ENCODE measurements at places on chromosomes 1 and 21.

DNA sequence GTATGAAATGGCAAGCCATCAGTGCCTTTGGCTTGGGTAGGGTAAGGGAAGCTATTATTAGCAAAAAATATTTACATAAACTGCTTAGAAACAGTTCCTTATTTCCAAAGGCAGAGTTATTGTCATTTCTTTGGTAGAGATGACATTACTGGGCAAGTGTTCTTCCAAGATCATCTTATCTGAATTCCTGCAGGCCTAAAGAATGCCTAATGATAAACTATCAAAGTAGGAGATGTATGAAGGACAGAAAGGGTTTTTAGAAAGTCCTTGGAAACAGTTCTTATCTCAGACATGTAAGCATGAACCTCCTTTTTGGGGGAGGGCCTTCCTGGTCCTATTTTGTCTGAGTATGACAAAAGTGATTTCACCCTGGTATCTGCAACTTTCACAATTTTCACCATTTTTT lies 5.1 kb upstream of the FRRS1 start:
- H3K27ac ChIP-seq: peak overlapping the region; percentile 31
- H3K36me3 ChIP-seq: no peaks in the 10 kb centered on the region
- H3K4me3 ChIP-seq: no peak overlapping the region
- no peak for DNase-seq

DNA sequence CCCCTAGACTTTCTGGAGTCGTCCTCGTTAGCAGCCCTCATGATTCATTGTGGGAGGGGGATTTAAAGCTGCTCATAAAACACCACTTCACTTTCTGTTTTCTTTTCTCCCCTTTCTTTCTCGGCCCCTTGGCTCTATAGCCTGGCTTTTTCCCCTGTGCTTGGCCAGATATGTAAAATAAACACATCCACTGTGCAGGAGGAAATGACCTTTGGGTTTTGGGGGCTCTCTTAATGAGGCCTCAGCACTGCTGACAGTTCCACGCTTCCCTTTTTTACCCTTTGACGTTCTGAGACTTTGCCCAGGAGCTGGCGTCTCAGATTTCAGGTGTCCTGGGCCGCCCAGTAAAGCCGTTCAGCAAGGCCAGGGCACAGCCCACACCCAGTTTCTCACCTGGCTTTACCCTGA lies 65.7 kb downstream of the RUNX3 start:
- no peak overlapping the region for H3K4me3 ChIP-seq
- no peak overlapping the region for H3K27ac ChIP-seq
- H3K4me1 ChIP-seq: no peaks in the 10 kb centered on the region

GRCh38 chr1:56940039-56940438 lies 25.8 kb downstream of the C8B start:
- H3K4me1 ChIP-seq: no peaks in the 10 kb centered on the region
- H3K4me3 ChIP-seq: no peak overlapping the region
- H3K27me3 ChIP-seq: no peaks in the 10 kb centered on the region
- DNase-seq: no peak
- no peaks in the 10 kb centered on the region for H3K36me3 ChIP-seq

GRCh38 chr21:26179501-26179900 lies 8.9 kb upstream of the APP start:
- no peak overlapping the region for H3K4me3 ChIP-seq
- no peak for DNase-seq
- no peak overlapping the region for H3K27ac ChIP-seq
- H3K27me3 ChIP-seq: no peaks in the 10 kb centered on the region

- no peaks in the 10 kb centered on the region for H3K4me1 ChIP-seq
- H3K4me3 ChIP-seq: no peak overlapping the region
- no peak overlapping the region for H3K27ac ChIP-seq
- DNase-seq: no peak
- H3K27me3 ChIP-seq: no peaks in the 10 kb centered on the region
Measured at GRCh38 chr21:44480200-44481053, 25.1 kb downstream of the LRRC3 start.

DNA sequence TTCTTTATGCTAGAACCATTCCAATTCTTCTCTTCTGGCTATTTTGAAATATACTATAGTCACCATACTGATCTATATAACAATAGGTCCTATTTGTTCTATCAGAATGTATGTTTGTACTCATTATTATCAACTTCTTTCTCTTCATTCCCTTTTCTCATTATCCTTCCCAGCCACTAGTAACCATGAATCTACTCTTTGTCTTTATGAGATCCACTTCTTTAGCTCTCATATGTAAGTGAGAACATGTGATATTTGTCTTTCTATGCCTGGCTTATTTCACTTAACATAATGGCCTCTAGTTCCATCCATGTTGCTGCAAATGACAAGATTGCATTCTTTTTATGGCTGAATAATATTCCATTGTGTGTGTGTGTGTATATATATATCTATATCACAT lies 31.7 kb upstream of the RC3H1 start:
- no peaks in the 10 kb centered on the region for H3K4me1 ChIP-seq
- no peak for DNase-seq
- no peaks in the 10 kb centered on the region for H3K27me3 ChIP-seq
- H3K4me3 ChIP-seq: no peak overlapping the region
- H3K36me3 ChIP-seq: no peaks in the 10 kb centered on the region

DNA sequence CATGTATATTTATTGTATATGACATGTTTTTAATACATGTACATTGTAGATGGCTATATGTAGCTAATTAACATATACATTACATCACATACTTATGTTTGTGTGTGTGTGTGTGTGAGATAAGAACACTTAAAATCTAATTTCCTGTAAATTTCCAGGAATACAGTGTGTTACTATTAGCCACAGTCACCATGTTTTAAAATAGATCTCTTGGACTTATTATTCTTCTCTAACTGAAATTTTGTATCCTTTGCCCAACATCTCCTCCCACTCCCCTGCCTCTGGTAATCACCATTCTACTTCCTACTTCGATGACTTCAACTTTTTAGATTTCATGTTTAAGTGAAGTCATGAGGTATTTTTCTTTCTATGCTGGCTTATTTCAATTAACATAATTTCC lies 64.8 kb downstream of the FCRL5 start:
- no peaks in the 10 kb centered on the region for H3K4me1 ChIP-seq
- H3K27me3 ChIP-seq: peaks cover 10% of the 10 kb centered on the region
- no peak for DNase-seq
- H3K4me3 ChIP-seq: no peak overlapping the region
- H3K36me3 ChIP-seq: no peaks in the 10 kb centered on the region

DNA sequence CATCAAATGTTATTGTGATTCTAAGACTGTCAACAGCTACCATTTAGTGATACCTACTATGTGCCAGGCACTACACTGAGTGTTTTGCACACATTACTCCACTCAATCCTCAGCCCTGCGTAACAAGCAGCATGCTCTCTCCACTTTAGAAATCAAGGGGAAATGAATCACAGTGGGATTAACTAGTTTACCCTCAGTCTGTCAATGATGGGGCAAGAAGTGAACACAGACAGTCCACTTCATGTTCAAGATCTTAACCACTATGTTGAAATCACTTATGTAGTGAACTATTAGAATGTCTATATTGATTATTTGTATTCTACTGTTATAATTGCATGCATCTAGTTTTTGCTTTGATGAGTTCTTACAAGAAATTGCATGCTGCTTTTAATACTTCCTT lies 165.3 kb downstream of the LTN1 start:
- H3K4me1 ChIP-seq: peaks cover 16% of the 10 kb centered on the region
- no peaks in the 10 kb centered on the region for H3K27me3 ChIP-seq
- DNase-seq: no peak
- no peaks in the 10 kb centered on the region for H3K36me3 ChIP-seq
- H3K27ac ChIP-seq: no peak overlapping the region
- H3K4me3 ChIP-seq: no peak overlapping the region

- H3K4me3 ChIP-seq: no peak overlapping the region
- DNase-seq: no peak
- no peaks in the 10 kb centered on the region for H3K27me3 ChIP-seq
- H3K36me3 ChIP-seq: no peaks in the 10 kb centered on the region
- H3K4me1 ChIP-seq: no peaks in the 10 kb centered on the region
Measured at GRCh38 chr1:246309247-246309884, 197.7 kb downstream of the SMYD3 start.

DNA sequence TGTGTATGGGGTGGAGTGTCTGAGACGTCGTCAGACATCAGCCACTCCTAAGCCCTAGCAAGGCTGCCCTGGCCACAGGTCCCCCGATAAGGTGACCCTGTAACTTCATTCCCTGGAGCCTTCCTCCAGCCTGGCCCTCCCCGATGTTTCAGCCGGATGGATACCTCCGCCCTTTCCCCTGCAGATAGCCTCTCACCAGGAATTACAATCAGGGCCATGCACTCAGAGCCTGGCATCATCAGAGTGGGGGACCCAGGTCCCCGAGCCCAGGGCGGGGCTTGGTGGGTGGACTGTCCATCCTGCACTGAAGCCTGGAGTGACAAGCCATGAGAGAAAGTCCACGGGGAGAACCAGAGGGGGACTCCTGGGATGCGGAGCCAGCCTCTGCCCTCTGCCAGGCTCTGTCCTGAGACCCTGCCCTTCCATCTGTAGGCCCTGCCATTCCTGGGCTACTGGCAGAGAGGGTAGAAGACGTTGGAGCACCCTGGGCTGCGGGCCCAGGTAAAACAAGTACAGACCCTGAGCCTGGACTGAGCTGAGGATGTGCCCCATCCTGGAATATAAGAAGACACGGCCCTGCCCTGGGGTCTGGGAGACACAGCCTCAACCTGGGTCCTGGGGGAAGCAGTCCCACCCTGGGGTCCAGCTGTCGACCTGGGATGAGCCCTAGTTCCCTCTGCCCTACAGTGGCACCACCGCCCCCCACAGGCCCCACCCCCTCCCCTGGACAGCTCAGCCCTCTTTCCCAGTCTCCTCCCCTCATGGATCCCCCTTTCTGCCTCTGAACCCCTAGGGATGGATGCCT lies 16.8 kb upstream of the ARF1 start:
- peaks cover 77% of the 10 kb centered on the region for H3K27me3 ChIP-seq
- H3K27ac ChIP-seq: no peak overlapping the region
- no peaks in the 10 kb centered on the region for H3K36me3 ChIP-seq
- no peak for DNase-seq
- H3K4me1 ChIP-seq: no peaks in the 10 kb centered on the region

- no peak overlapping the region for H3K27ac ChIP-seq
- peaks cover 9% of the 10 kb centered on the region for H3K4me1 ChIP-seq
- DNase-seq: no peak
- H3K27me3 ChIP-seq: no peaks in the 10 kb centered on the region
- H3K4me3 ChIP-seq: no peak overlapping the region
- H3K36me3 ChIP-seq: no peaks in the 10 kb centered on the region
Measured at GRCh38 chr1:85295006-85295431, 18.6 kb upstream of the BCL10 start.

GRCh38 chr1:106836708-106837107 lies 219.8 kb upstream of the PRMT6 start:
- H3K27ac ChIP-seq: no peak overlapping the region
- H3K4me1 ChIP-seq: no peaks in the 10 kb centered on the region
- H3K27me3 ChIP-seq: no peaks in the 10 kb centered on the region
- no peak overlapping the region for H3K4me3 ChIP-seq
- no peaks in the 10 kb centered on the region for H3K36me3 ChIP-seq
- no peak for DNase-seq

DNA sequence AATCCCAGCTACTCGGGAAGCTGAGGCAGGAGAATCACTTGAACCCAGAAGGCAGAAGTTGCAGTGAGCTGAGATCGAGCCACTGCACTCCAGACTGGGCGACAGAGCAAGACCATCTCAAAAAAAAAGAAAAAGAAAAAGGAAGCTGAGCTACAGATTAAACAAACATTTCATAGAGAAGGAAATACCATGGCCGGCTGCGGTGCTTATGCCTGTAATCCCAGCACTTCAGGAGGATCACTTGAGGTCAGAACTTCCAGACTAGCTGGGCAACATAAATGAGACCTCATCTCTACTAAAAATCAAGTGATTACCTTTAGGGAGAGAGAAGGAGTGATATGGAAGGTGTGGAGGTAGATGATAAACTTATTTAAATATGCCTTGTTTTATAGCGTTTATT lies 14.0 kb upstream of the CFAP126 start:
- no peaks in the 10 kb centered on the region for H3K27me3 ChIP-seq
- no peaks in the 10 kb centered on the region for H3K36me3 ChIP-seq
- H3K4me1 ChIP-seq: no peaks in the 10 kb centered on the region

DNA sequence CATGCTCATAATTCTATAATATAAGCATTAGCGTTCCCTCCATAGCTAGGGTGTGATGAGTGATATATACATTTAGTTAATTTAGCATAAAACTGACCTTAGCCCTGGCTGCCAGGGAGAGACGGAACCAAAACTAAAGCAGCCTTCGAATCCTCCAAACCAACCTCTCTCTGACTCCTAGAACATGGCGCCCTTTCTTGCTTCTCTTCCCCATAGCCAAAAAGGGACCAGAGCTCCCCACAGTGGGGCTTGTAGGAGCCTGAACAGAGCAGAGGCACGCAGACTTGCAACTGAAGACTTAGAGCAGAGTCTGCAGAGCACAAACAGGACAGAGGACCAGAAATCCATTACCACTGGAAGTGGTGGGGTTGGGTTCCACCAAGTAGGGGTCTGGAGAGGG lies 17.7 kb downstream of the IRF2BP2 start:
- no peak overlapping the region for H3K27ac ChIP-seq
- DNase-seq: no peak
- H3K4me1 ChIP-seq: peaks cover 3% of the 10 kb centered on the region
- no peaks in the 10 kb centered on the region for H3K36me3 ChIP-seq
- H3K27me3 ChIP-seq: no peaks in the 10 kb centered on the region

DNA sequence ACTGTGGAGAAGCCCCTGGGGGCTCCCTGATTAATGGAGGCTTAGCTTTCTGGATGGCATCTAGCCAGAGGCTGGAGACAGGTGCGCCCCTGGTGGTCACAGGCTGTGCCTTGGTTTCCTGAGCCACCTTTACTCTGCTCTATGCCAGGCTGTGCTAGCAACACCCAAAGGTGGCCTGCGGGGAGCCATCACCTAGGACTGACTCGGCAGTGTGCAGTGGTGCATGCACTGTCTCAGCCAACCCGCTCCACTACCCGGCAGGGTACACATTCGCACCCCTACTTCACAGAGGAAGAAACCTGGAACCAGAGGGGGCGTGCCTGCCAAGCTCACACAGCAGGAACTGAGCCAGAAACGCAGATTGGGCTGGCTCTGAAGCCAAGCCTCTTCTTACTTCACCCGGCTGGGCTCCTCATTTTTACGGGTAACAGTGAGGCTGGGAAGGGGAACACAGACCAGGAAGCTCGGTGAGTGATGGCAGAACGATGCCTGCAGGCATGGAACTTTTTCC lies 24.8 kb downstream of the PCSK9 start:
- peaks cover 31% of the 10 kb centered on the region for H3K36me3 ChIP-seq
- no peak overlapping the region for H3K4me3 ChIP-seq
- peak overlapping the region; percentile 69 for H3K27ac ChIP-seq
- H3K4me1 ChIP-seq: no peaks in the 10 kb centered on the region

GRCh38 chr1:168907053-168907452 lies 178.0 kb upstream of the DPT start:
- H3K4me3 ChIP-seq: no peak overlapping the region
- no peaks in the 10 kb centered on the region for H3K36me3 ChIP-seq
- H3K27ac ChIP-seq: no peak overlapping the region
- no peak for DNase-seq

GRCh38 chr1:218347723-218348627 lies 2.8 kb downstream of the TGFB2 start:
- H3K27ac ChIP-seq: peak overlapping the region; percentile 82
- no peaks in the 10 kb centered on the region for H3K36me3 ChIP-seq
- H3K27me3 ChIP-seq: no peaks in the 10 kb centered on the region
- peak overlapping the region; percentile 68 for H3K4me3 ChIP-seq
- DNase-seq: no peak

All from heart left ventricle (tissue), 16 donors.